ENCODE measurements at places on chromosomes 3 and 15.

DNA sequence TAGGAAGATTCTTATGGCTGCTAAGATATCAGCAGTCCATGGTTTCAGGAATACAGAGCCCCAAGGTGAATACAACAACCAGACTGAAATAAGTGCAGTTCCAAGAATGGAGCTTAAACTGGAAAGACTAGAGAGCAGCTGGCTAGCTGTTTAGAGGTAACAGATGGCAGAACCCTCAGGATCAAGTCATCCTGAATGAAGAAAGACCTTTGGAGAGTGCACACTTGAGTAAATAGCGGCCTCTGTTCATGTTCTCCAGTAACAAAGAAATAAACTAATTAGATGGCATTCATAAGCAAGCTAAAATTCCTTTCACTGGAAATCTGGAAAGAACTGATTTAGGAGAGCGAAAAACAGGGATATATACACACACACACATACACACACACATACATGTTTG lies 968.4 kb downstream of the FHIT start:
- DNase-seq = no peak

GRCh38 chr15:80911821-80912220 lies 77.8 kb downstream of the MESD start:
- DNase-seq = no peak

GRCh38 chr3:34155108-34155507 lies 356.7 kb downstream of the PDCD6IP start:
- no peak for DNase-seq

GRCh38 chr3:115961380-115961779 lies 338.1 kb downstream of the GAP43 start:
- DNase-seq = no peak

DNA sequence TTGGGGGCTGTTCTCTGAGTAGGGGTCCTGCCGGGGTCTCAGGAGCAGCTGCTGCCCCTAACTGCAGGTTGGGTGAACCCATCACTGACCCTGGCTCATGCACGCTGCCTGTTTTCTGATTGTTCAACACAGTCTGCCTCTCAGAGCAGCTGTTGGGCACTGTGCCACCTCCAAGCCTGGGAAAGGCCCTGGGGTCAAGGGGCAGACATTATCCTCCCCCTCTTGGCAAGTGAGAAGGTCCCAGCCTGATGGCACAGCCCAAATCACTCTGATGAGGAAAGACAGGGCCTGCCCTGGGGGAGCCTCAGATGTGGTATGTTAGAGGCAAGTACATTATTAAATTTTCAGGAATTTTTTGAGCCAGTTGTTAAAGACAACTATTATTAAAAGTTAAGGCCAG lies 14.1 kb upstream of the GNAT1 start:
- no peak for DNase-seq

- DNase-seq = no peak
Measured at GRCh38 chr15:42371096-42371495, 11.8 kb downstream of the CAPN3 start.

DNA sequence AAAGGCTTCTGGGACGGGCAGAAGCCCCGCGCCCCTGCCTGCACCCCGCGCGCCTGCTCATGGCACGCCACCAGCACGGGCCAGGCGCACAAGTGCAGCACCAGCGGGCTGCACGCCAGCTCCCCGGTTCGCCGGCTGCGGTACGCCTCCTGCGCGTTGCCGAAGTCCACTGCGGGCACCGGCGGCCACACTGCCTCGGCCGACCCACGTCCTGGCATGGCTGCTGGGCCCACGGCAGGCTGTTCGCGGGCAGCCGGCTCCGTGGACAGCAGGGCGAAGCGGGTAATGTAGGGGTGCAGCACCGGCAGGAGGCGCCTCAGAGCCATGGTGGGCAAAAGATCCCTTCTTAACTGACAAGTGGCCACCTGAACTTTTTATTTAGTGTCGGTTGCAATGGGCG lies 34.8 kb downstream of the MCCC1 start:
- no peak for DNase-seq

GRCh38 chr3:171230865-171231264 lies 204.3 kb upstream of the SLC2A2 start:
- DNase-seq = no peak

DNA sequence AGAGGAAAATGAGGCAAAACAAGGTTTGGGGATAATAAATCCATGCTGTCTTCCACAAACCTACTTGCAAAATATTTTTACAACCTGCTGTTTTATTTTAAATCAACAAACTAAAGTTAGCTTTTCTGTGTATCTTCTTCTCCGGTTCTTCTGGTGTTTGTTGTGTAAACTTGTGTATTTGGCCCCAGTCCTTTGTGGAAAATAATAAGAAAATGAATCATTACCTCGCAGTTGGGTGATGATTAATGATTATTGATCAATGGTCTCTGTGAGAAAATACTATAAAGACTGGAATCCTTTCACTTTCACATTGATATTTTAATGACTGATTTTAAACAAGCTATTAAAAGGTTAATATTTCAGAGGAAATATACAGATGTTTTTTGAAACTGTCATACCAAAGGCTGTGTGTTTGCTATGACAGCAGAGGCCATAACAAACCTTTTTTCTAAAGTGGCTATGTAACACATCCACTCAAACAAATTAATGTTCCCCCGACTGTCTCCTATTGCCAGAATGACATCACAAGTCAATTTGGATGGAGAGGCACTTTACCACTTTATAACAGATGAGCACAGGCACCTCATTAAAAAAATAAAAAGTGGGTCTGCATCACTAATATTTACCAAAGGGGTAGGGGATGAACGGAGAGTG lies 152.5 kb downstream of the MEX3B start:
- no peak for DNase-seq

- no peak for DNase-seq
Measured at GRCh38 chr3:129625072-129625874, 18.8 kb upstream of the PLXND1 start.

- DNase-seq = no peak
Measured at GRCh38 chr15:101448336-101448735, 41.2 kb downstream of the PCSK6 start.

DNA sequence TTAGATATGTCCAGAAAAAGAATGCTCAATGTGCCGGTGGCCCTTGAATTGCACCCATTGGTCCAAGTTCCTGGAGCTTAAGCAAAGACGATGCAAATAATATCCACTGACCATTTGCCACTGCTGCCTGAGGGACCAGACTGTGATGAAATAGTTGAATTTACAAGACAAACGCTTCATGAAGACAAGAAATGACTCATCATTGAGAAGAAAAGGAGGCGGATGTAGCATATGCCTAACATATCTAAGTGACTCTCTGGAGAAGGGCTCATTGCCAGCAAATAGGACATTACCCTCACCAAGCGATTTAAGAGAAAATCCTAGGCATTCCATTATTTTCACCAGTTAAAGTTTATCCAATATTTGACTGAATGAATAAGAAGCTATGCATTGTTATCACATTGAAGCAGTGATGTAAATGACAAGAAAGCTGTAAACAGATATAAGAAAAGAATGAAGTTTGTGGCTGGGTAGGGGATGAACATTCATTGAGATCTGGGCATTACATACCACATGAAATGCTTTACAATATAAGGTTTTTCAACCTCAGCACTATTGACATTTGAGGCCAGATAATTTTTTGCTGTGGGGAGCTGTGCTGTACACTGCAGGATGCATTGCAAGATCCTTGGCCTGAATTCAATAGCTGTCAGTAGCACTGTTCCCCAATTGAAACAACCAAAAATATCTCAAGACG lies 48.9 kb upstream of the CPNE4 start:
- no peak for DNase-seq

GRCh38 chr3:21446027-21446426 lies 305.0 kb downstream of the ZNF385D start:
- no peak for DNase-seq

- DNase-seq = no peak
Measured at GRCh38 chr3:157110761-157111278, 49.1 kb downstream of the CCNL1 start.

DNA sequence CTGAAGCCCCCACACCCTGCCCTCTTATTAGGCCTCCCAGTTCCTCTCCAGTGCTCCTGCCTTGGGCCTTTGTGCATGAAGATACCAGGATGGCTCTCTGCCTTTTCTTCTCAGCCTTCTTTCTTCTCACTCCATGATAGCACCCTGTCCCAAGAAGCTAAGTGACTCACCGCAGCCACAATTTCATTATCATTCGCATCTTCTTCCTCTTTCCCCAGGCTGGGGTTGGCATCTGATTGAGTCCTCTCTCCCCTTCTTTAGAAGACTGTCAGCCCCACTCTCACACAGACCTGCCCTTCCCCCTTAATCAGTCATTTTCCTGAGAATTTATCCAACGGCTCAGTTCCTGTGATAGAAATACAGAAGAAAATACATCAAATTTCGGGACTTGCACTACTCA lies 102.0 kb downstream of the STAC start:
- DNase-seq = no peak

DNA sequence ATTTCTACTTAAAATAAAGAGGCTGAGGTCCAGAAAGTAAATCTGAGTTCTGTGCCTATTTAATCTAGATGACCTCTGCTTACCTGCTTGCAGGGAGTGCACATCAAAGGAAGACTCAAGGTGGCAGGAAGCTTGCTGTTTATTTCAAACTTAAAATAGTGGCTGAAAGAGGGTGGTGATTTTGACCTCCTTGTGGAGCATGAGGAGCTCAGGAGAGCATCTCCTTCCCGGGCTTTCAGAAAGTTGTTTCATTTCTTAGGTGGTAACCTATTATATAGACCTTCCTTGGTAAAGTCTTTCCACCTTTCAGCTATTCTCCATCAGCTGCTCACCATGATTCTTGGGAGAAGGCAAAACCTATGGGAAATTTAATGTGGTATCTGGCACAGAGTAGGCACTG lies 494 bp downstream of the GCSAM start:
- DNase-seq = no peak

DNA sequence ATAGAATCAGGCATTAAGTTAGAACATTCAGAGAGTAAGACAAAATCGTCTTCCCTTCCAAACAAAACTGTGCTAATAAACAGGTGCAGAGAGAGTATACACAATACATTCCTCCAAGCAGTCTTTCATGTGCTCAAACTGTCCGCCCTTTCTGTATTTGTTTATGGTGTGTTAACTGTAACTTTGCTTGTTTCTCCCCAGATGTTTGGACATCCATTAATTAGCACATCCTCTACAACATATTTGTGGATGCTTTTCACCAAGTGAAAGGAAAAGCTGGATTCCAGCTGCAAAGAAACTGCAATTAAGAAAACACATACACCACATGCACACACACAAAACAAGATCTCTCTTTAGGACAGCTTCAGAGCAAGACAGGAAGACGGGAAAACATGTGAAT lies 912.6 kb downstream of the NTRK3 start:
- DNase-seq = no peak

- no peak for DNase-seq
Measured at GRCh38 chr3:98199020-98199419, 32.5 kb downstream of the OR5H15 start.

GRCh38 chr3:74055061-74055460 lies 430.3 kb upstream of the PDZRN3 start:
- DNase-seq = no peak

- no peak for DNase-seq
Measured at GRCh38 chr15:61921093-61921492, 139.2 kb downstream of the VPS13C start.

GRCh38 chr3:94887065-94887464 lies 824.2 kb downstream of the NSUN3 start:
- DNase-seq = no peak

- no peak for DNase-seq
Measured at GRCh38 chr3:45546126-45546620, 48.4 kb upstream of the LIMD1 start.

Data from activated CD4-positive, alpha-beta T cell treated with anti-CD3 and anti-CD28 coated beads for 24 hours (primary cell).